ENCODE measurements at places on chromosomes 4 and X. TPM values are rescaled to one million over a fixed set of nuclear protein-coding genes. Genes with fewer than 3 reads are reported as not detected.

GRCh38 chr4:26619784-26620183, 35.9 kb downstream of the TBC1D19 start:
- no peak for DNase-seq

GRCh38 chr4:157885811-157886210, 287.0 kb downstream of the GASK1B start:
- DNase-seq = no peak

GRCh38 chr4:128349921-128350320, 62.3 kb upstream of the PGRMC2 start:
- DNase-seq = no peak

DNA sequence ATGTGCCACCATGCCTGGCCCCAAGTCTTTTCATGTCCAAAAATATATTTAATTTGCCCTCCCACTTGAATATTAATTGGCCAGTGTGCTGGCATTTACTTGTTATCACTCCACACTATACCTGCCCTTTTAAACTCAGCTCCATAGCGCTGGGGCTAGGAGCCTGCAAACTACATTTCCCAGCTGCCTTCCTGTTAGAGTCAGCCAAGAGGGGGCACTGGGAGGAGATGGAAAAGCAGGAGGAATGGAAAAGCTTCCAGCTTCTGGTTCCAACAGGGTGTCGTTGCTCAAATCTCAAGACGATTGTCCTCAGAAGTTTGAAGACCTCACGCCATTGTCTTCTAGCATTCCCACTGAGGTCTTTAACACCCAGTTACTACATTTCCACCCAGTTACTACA, 315.5 kb downstream of the BCOR start:
- no peak for DNase-seq

GRCh38 chr4:47490550-47490949, 5.5 kb downstream of the ATP10D start:
- no peak for DNase-seq

DNA sequence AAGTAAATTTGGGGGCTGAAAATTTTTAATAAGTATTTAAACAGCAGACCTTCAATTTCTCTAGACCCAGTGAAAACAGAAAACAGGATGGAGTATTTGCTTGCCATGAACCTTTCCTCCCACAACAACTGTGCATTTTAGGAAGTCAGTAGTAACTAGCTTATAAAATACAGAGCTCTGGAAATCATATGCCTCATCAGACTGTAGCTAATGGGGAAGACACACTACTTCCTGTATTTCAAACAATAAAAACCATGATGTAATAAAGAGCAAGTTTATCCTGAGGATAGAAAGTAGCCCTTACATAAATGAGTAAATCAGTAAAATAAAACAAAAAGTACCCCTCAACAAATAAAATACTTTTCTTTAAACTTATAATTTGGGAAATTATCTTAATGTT, 280.1 kb upstream of the ZFP42 start:
- DNase-seq = no peak

DNA sequence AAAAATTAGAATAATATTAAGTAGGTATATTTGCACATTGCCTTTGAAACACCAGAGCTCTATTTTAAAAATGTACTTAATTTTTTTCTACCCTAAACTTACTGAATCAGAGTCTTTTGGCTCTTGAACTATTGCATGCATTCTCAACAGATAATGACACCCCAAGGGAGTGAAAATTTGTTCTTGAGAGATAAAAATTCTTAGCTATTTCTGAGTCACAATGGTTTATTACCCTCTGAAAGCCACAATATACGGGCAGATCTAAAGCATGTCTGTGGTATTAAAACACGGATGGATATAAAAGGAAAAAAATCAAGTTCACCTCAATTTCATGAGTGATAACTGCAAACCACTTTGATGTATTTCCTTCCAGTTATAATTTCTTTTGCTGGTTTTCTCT, 636.3 kb upstream of the FTHL17 start:
- DNase-seq = no peak

DNA sequence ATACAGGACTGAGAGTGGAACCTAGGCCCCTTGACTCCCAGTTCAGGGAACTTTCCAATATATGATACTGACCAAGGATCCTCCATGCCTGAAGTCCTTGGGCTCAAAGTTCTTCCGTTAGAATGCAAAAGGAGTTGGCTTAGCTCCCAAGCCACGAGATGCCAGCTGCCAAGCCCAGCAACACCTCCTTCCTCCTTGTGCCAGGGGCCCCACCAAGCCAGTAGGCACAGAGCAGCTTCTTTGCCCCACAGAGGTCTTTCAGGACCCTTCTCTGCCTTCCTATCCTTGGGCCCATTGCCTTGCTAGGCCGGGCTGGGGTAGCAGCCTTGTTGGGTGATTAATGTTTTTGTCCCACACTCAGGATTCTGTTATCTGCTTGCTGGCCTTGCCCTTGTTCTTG, 105.6 kb downstream of the EFNB1 start:
- DNase-seq = no peak

GRCh38 chr4:31390849-31391248, 670.7 kb downstream of the PCDH7 start:
- DNase-seq = no peak

- DNase-seq = no peak
Measured at GRCh38 chrX:102978594-102978993, 41.5 kb downstream of the RAB40AL start.

DCX gene
- total RNA-seq = not detected

CTAG2 gene
- total RNA-seq = not detected

All from lung (tissue), 17 donors.